ENCODE measurements at places on chromosomes 11 and 22. TPM values are rescaled to one million over a fixed set of nuclear protein-coding genes. Genes with fewer than 3 reads are reported as not detected.

GRCh38 chr11:94328587-94329080, 24.3 kb downstream of the IZUMO1R start:
- H3K27me3 ChIP-seq = peaks cover 2% of the 10 kb centered on the region
- H3K27ac ChIP-seq = no peak overlapping the region
- no peak overlapping the region for H3K4me3 ChIP-seq
- no peaks in the 10 kb centered on the region for H3K36me3 ChIP-seq
- no peaks in the 10 kb centered on the region for H3K4me1 ChIP-seq

The EML3 gene
- 25.8 TPM for polyA plus RNA-seq

The LMNTD2 gene
- polyA plus RNA-seq = 0.54 TPM

- DNase-seq = no peak
- H3K27me3 ChIP-seq = peaks cover 8% of the 10 kb centered on the region
- no peaks in the 10 kb centered on the region for H3K36me3 ChIP-seq
- H3K27ac ChIP-seq = no peak overlapping the region
- H3K4me3 ChIP-seq = no peak overlapping the region
- peaks cover 3% of the 10 kb centered on the region for H3K4me1 ChIP-seq
Measured at GRCh38 chr11:17552392-17553248, 5.6 kb downstream of the OTOG start.

- no peak for DNase-seq
- H3K36me3 ChIP-seq = no peaks in the 10 kb centered on the region
- H3K27ac ChIP-seq = peak overlapping the region; percentile 88
- H3K4me3 ChIP-seq = peak overlapping the region; percentile 88
- H3K4me1 ChIP-seq = peaks cover 70% of the 10 kb centered on the region
Measured at GRCh38 chr22:38271927-38272372, 860 bp downstream of the TMEM184B start.

DNA sequence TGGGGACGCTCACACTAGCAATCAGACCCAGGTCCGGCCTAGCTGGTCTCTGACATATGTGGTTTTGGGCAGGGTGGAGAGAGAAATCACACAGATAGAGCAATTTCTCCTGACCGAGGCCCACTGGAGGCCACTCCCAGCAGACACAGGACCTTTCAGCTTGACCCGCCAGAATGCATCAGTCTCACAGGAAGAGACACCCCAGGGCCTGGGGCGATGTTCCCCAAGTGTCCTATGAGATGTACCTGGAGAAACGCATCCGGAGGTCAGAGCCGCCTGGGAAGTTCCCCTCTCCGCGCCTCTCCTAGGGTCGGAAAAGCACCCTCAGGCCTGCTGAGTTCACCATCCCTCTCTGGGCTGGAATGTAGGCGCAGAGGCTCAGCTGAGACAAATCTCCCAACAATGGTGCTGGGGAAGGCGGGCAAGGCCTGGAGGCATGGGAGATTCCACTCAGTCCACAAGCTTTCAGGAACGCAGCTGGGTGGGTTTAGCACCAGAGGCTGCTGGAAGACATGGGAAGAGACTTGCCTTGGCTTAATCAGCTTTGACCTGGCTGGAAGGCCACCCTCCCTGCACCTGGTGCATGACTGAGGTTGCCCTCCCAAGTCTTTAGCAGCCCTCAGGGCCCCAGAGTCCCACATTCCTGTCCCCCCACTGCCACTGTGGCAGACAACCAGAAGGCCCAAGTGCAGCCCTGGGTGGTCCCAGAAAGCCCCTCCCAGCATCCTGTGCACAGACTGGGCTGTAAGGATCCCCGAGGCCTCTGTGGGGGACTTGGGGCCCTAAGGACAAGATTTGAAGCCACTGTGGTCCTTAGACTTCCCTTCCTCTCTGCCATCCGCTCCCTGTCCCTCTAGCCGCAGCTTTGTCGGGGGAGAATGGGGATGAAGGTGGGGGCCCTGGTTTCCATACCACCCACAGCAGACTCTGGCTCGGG, 57.5 kb downstream of the RTL6 start:
- no peak for DNase-seq
- no peak overlapping the region for H3K27ac ChIP-seq
- peaks cover 2% of the 10 kb centered on the region for H3K27me3 ChIP-seq
- no peaks in the 10 kb centered on the region for H3K4me1 ChIP-seq
- H3K36me3 ChIP-seq = no peaks in the 10 kb centered on the region

DNA sequence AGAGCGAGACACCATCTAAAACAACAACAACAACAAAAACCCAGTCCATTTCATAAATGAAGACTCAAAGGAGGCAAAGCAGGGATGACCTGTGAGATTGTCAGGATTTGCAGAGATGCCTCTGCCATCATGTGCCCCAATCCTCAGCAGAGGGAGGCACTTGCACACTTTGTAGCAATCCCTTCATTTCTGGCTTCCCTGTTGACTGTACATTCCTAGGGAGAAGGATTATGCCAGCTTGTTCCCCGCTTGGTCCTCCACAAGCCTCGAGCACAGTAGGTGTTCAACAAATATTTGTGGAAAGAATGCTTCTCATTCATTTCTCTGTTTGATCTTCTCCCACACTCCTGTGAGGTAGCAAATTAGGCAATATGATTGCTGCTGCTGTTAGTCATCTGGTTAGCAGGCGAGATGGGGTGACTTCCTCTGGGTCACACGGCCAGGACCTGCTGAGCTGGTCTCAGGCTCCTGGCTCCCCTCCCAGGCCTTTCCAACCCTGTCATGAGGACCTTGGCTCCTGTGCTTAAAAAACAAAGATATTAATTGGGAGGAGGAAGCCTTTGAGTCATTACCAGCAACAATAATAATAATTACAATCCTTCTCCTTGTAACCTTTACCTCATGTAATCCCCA, 34.1 kb downstream of the LIF start:
- no peaks in the 10 kb centered on the region for H3K27me3 ChIP-seq
- H3K4me1 ChIP-seq = peaks cover 42% of the 10 kb centered on the region
- no peaks in the 10 kb centered on the region for H3K36me3 ChIP-seq
- no peak for DNase-seq
- H3K27ac ChIP-seq = peak overlapping the region; percentile 78

DNA sequence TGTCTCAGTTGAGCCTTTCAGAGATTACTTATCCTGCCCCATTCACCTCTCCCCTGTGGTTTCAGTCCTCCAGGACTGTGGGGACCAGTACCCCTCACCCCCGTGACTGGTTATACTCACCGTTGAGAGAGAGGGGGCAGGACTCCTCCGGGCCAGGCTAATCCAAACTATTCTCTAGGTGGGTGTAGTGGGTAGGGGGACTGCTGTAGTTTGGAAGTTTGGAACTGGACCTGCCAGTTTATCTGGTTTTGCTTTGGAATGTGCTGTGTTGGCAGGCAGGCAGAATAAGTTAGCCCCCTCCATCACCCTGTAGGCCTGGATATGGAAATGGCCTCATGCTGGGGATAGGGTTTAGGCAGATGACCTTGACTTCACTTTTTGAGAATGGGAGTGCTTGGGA, 13.5 kb downstream of the TEAD1 start:
- peaks cover 2% of the 10 kb centered on the region for H3K27me3 ChIP-seq
- H3K4me1 ChIP-seq = no peaks in the 10 kb centered on the region
- no peaks in the 10 kb centered on the region for H3K36me3 ChIP-seq
- H3K27ac ChIP-seq = no peak overlapping the region
